ENCODE measurements at places on chromosomes 3 and 15.

GRCh38 chr3:40179016-40179415, 130.5 kb upstream of the EIF1B start:
- H3K27me3 ChIP-seq, result no peaks in the 10 kb centered on the region
- no peak overlapping the region for H3K4me3 ChIP-seq
- DNase-seq, result peak; percentile 81

- H3K27me3 ChIP-seq, result no peaks in the 10 kb centered on the region
- H3K4me1 ChIP-seq, result no peaks in the 10 kb centered on the region
- DNase-seq, result no peak
- no peaks in the 10 kb centered on the region for H3K36me3 ChIP-seq
- H3K27ac ChIP-seq, result no peak overlapping the region
- H3K4me3 ChIP-seq, result no peak overlapping the region
Measured at GRCh38 chr3:152656214-152656971, 178.5 kb upstream of the P2RY1 start.

DNA sequence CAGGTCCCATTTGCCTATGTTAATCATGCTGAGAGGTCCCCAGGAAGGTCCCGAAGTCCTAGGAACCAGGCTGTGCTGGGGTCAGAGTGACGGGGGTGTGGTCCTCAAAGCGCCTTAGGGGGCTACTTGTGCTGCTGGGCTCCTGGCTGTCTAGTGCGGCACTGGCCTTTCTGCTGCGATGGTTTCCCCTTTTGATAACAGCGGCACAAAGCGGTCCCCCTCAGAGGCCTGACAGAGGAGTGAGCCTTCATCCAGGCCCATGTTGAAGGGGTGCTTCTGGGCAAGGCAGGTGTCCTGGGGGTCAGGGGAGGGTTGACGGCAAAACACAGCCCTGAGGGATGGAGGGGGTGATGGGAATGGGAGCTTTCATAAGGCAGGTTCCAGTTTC, 68.8 kb downstream of the HMCES start:
- no peak overlapping the region for H3K4me3 ChIP-seq
- H3K36me3 ChIP-seq, result no peaks in the 10 kb centered on the region
- DNase-seq, result no peak
- H3K27ac ChIP-seq, result no peak overlapping the region
- H3K27me3 ChIP-seq, result no peaks in the 10 kb centered on the region
- peaks cover 6% of the 10 kb centered on the region for H3K4me1 ChIP-seq

GRCh38 chr15:41610048-41610447, 50.2 kb upstream of the MGA start:
- no peaks in the 10 kb centered on the region for H3K36me3 ChIP-seq
- no peaks in the 10 kb centered on the region for H3K4me1 ChIP-seq
- DNase-seq, result no peak
- no peaks in the 10 kb centered on the region for H3K27me3 ChIP-seq

DNA sequence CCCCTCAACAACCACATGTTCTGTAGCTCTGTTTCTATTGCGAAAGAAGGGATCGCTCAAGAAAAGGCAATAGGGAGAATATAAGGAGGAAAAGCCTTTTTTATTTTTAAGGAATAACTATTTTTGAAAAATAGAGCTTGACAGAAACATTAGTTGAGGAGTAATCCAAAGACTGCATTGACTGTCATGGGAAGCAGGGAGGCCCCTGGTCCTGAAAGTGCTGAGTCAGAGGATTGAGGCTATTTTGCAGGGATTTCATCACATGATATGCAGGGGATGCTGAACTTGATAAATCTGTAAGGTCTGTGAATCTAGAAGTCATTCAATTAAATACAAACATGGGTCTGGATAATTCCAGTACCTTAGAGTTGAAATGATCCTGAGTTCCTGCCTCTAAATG, 92.0 kb downstream of the MTHFS start:
- H3K27ac ChIP-seq, result no peak overlapping the region
- no peak for DNase-seq
- H3K4me3 ChIP-seq, result no peak overlapping the region
- H3K27me3 ChIP-seq, result no peaks in the 10 kb centered on the region

DNA sequence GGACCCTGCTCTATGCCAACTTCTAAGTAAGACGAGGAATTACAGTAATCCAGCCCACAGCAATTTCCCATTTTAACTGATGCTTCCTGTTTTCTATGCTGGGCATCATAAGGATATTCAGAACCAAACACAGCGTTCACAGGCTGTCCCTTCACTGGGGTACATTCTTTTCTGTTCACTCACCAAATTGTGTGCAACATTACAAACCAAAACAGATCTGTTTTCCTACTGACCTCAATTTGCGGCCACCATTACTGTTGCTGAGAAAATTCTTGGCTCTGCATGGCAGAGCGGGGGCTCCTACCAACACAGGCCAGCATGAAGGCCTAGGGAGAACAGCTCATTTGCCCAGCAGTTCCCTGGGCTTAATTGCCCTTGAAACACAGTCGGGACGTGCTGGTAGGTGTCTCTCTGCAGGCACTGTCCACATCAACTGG, 76.5 kb downstream of the MYO1E start:
- no peak for DNase-seq
- H3K4me3 ChIP-seq, result no peak overlapping the region
- H3K27me3 ChIP-seq, result no peaks in the 10 kb centered on the region
- H3K27ac ChIP-seq, result peak overlapping the region; percentile 88
- H3K4me1 ChIP-seq, result peaks cover 9% of the 10 kb centered on the region

GRCh38 chr3:170732660-170733245, 137.2 kb downstream of the RPL22L1 start:
- H3K4me3 ChIP-seq, result no peak overlapping the region
- no peak overlapping the region for H3K27ac ChIP-seq
- H3K36me3 ChIP-seq, result no peaks in the 10 kb centered on the region
- no peak for DNase-seq
- no peaks in the 10 kb centered on the region for H3K4me1 ChIP-seq
